Stimulated activated CD8-positive, alpha-beta memory T cell treated with anti-CD3 and anti-CD28 coated beads, Interleukin-15, amount 100 ng/mL, for 48 hours (primary cell): ENCODE measurements at places on chromosomes 7 and 10.

- DNase-seq, result no peak
Observed at GRCh38 chr7:95636140-95636940, 40.0 kb upstream of the PDK4 start.

DNA sequence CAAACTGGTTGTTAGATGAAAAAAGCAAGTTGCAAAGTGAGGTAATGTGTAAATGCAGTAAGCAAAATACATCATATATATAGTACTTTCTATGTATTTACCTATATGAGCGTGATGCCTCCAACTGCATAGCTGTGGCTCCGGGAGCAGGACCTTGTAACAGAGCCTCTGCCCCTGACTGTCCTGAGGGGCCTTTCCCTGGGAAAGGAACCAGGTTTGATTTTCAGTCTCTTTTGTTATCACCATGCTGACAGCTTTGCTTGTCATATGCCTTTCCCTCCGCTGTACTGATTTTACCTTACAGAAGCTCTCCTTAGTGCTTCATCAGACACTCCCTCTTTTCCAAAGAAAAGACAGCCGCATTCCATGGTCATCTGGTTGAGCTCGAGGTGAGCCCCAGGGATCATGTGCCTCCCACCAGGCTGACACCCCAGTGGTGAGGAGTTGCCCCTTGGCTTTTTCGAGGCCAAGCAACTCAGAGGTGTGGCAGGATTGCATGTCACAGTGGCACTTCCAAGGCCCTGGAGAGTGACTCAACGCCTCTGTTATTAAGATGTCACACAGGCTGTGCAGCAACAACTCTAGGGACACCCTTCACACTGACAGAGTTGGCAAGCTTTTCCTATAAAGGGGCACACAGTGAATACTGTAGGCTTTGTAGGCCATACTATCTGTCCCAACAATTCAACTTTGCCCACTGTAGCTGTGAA is 78.9 kb downstream of the ALOX5 start:
- DNase-seq, result no peak

GRCh38 chr7:66735154-66735553 is 5.4 kb upstream of the RABGEF1 start:
- DNase-seq, result no peak

GRCh38 chr7:102891693-102892261 is 21.0 kb upstream of the LRRC17 start:
- no peak for DNase-seq

- DNase-seq, result no peak
Observed at GRCh38 chr10:111037858-111038257, 39.0 kb upstream of the ADRA2A start.

DNA sequence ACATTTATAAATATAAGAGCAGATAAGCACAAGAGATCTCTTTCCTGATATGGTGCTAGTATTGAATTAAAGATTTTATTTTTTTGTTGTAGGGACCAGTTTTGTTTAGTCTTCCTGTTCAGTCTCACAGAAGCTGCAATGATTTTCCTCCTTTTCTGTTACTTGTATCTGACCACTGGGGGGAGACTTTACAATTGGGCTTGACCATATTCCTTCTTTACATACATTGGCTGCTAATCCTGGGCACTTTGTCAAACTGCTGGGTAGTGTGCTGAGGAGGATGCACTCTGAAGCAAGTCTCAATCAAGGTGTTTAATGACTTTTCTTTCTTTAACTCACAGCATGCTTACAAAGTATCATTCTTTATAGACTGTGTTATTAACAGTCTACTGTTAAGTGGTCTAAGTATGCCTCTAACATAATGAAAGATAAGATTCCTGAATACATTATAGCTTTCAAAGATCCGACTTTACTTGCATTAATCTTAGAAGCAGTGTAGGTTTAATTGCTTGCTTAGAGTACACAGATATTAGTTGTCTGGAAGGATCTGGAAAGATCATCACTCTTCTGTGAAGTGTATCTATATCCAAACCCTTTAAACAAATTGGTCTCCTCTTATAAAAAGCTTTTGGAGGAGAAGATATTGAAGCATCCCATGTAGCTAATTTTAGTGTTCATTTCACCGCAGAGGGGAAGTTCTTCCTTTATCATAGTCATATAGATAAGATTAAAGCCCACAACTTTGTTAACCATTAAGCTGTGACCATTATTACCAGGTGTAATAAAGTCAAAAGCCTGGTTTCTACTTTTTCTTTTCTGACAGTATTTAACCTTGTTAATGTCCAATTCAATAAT is 3.1 kb downstream of the PALS2 start:
- no peak for DNase-seq

DNA sequence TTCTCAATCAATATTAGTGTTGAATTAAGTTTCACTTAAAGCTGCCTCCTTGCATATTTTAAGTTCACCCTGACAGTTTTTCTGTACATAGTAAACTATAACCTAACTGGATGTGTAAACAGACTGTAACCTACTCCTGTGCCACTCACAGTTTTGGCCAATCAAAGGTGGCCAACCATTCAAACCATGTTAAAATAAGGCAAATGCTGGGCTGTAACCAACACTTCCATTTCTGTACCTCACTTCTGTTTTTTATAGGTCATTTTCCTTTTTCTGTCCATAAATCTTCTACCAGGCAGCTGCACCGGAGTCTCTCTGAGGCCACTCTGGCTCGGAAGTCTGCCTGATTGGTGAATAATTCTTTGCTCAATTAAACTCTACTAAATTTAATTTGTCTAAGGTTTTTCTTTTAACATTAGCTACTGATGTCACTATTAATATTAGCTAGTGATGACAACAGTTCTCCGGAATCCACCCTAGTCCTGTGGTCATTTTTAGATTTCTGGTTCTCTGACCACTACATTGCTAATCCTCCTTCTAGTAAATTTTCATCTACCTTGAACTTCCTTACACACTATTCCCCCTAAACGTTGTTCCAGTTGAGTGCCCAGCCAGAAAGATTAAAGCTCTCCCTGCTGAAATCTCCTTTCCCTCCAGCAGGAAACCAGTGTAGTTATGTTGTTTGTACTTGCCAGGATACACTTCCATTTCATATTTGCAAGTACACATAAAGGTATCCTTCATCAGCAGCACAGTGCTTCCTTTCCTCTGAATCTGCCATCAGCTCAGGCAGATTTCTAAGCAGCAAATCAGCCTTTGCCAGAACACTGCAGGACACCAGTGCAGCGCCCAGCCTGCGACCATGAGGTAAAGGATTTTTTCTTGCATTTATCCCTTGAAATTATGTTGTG is 18.6 kb upstream of the IFIT2 start:
- DNase-seq, result no peak

- DNase-seq, result no peak
Observed at GRCh38 chr10:5596611-5597341, 69.6 kb downstream of the ASB13 start.

DNA sequence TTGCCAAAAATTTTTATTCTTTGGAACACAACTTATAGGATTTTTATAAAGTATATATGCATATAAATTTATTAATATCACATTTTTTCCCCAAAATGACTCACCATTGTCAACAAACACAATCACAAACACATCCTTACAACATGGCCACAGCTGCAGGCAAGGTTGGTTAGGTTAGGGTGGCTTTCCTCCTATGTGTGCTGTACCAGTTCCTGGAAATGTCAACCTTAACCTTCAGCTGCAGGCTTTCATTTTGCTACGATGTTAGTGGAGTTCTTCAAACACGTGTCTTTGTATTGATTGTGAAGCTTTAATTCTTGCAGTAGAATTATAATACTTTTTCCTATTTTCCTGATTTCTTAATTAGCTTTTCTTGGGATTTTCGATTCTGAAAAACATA is 185.8 kb downstream of the PTEN start:
- no peak for DNase-seq

DNA sequence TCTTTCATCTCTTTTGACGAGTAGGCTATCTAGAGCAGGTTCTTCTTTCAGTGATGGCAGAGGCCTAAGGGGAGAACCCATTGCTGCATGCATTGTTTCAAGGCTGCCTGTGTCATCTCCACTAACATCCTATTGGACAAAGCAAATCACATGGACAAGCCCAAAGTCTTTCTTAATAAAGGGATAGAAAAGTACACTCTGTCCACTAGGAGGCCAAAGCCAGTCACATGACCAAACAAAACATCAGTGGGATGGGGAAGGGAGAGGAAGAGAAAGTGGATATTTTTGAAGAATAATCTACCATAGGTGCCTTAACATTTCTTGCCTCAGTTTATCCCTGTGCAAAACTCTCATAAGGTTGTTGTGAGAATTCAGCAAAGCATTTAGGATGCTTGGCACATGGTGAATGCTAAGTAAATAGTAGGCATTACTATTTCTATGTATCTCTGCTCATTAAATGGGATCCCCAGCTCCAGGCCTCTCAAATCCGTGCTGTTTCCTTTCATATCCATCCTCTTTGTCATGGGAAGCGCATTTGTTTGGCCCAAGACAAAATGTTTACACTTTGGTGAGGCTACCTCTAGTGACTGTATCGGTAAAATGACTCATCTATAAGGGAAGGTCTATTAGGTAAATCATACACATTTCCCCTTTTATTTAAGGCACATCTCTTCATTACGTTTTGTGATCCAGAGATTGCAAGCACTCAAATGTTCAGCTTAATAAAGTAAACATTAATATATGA is 16.7 kb upstream of the CADPS2 start:
- no peak for DNase-seq

DNA sequence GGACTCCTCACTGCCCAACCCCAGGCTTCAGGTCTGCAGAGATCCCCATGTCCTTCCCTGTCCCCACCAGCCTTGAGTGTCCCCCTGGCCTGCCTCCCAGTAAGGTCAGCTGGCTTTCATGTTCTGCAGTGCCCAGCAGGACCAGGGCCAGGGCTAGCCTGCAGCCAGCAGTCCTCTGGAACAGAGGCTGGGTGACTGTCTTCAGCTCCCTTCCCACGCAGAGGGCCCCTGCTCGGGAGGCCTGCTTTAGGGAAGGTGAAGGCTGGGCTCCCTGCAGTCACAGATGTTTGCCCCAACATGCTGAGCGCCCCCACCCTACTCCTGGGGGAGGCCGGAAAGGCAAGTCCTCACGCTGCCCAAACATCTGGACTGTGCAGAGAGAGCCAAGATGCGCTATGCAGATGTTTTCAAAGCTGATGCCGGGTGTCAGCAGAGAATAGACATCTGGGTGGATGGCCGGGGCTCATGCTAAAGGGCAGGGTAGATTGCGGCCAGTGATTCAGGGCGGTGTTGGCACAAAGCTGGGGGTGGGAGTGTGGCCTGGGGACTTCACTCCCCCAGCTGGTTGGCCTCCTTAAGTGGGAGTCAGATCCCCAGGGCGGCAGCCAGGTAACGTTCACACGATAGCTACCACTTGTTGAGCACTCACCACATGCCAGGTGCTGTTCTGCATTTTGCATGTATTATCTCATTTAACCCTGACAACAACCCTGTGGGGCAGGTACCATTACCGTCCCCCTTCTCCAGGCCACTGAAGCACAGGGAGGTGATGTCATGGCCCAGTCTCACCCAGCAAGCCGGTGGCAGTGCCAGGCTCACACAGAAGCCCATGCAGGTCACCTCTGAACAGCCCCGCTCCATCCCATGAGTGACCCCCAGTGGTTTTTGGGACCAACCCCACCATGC is 71.2 kb upstream of the COL13A1 start:
- DNase-seq, result no peak

DNA sequence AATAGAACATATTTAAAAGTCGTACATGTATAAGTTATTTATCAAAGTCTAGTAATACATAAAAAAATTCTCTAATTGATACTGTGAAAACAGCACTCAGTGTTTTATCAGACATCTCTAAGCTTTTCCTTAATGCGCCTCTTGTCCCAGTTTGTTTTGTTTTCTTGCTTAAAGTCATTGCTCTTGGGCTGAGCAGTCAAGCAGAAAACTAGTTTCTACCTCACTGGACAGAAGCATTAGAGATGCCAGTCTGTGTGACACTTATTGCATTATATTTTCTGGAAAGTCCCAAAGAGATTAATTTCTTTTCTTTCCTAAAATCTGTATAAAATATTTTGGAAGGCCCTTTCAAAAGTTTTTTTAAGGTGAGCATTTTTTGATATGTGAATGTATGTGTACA is 236.2 kb downstream of the PCLO start:
- DNase-seq, result no peak

DNA sequence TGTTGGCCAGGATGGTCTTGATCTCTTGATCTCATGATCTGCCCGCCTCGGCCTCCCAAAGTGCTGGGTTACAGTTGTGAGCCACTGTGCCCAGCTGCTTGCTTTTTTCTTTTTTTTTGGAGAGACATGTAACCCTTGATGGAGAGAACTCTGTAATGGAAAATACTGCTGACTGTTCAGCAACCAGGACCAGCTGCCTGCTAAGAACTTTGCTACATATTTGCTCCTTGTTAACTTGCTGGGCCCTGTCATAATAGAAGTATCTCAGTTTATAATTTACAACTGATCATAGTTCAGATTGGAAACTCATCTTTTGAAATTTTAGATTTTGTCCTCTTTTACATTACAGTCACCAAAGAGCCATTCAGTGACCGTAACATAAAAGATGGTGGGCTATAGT is 34.9 kb downstream of the TASOR2 start:
- no peak for DNase-seq

DNA sequence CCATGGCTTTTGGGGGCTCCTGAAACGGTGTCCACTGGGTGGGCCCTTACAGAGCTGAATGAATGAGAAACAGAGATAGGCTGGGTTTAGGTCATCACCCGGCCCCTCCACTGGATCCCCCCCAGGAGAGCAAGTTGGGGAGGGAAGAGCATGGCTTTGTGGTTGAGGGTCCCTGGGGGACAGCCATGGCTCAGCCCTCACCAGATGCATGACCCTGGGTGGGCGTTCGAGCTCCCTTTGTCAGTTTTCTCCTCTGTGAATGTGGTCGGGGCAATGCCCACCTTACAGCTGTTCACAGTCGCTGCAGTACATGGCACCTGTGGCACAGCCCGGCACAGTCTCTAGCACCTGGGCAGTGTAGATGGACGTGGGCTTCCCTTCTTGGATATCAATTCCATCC is 40.6 kb upstream of the CXCL12 start:
- DNase-seq, result no peak

GRCh38 chr7:94425546-94425945 is 30.9 kb downstream of the COL1A2 start:
- no peak for DNase-seq

DNA sequence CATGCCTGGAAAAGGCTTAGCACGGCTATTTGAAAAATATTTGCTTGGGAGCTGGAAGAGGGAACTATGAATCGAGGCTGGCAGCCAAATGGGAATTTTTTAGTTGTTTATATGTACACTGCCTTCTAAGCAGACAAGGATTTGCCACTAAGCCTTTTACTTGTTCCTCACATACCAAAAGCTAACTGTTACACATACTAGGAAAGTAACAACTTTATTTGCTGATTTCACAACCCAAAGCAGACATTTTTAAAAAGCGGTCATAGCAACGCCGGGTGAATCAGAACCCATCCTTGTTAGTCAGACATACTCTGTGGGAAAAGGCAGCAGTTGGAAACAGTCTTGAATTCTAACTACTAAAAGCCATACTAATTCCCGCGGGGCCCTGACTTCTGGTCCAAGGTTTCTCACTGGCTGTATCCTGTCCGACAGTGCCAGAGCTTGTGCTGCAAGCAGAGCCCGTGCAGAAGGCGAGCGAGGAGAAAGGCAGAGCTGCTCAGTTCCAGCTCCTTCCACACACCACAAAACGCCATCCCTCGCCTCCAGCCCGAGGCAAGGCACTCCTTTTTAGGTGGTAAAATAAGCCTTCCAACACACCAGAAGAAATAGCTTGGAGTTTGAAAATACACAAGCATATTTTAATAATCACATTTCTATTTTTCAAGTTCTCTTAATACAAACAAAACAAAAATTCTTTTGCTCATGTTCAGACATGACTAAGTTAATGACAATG is 89.2 kb downstream of the RNF216 start:
- peak; percentile 33 for DNase-seq
